ENCODE measurements at places on chromosomes 16 and 17. TPM values are rescaled to one million over a fixed set of nuclear protein-coding genes. Genes with fewer than 3 reads are reported as not detected.

The AHSP gene
- not detected for total RNA-seq

The CCDC137 gene
- total RNA-seq = 58.3 TPM

The ITGA3 gene
- total RNA-seq = 409 TPM

The EXOC3L1 gene
- 0.23 TPM for total RNA-seq

All from A549 treated with GW870086 at 1 μM for 4 hours (cell line).